GM18507 (cell line): ENCODE measurements at places on chromosomes 3 and 15.
A peak's percentile ranks its signal among the peaks of the same experiment; 100 is the strongest.

GRCh38 chr15:75725719-75726607 is 13.3 kb upstream of the CSPG4 start:
- DNase-seq = no peak

DNA sequence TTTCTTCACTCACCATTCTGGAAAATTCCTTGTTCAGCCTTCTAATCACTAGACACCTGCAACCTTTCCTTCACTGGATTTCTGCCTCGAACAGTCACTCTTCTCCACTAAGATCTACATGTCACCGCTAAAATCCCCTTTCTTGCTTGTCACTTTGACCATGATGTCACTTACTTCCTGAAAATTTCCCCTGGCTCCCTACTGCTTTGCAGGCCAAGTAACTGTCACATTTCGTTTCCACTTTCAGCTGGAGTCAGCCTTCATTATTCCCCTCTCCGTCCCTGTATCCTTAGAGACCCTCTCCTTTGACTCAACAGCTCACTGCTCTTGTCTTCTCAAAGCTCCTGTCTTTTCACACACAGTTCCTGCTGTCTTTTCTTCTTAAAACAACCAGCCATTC is 15.9 kb downstream of the CHL1 start:
- DNase-seq = peak; percentile 11

- no peak for DNase-seq
Observed at GRCh38 chr3:172465281-172465680, 17.0 kb upstream of the GHSR start.

DNA sequence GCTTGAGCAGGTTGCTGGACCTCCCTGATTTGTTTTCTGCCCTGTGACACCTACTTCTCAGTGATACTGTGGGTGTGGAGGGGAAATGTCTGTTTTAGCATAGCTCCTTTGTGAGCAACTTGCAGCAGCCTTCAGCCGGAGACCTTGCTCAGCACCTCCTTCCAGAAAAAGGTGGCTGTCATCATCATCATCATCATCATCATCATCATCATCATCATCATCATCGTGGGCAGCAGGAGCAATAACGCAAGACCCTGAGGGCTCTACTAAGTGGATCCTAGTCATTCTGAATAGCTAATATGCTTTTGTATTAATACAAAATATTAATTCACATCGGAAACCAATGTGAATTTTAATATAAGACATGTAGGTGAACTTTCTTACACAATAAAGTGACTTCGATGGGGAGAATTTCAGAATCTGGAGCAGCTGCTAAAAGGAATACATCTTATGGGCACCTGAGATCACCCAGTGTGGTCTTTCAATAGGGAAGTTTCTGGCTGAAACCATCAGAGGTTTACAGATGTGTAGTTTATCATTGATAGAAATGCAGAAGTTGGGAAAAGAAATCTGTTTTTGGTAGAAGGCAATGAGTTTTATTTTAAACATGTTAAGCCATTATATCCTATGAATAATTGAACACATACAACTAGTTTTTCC is 8.6 kb downstream of the GABRR3 start:
- no peak for DNase-seq

DNA sequence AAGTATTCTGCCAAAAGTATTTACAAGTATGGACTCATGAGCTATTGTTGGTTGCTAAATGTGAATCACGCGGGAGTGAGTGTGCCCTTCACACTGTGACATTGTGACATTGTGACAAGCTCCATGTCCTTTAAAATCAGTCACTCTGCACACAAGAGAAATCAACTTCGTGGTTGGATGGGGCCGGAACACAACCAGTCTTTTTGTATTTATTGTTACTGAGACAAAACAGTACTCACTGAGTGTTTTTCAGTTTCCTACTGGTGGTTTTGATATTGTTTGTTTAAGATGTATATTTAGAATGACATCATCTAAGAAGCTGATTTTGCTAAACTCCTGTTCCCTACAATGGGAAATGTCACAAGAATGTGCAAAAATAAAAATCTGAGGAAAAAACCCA is 30.3 kb downstream of the SYNM start:
- no peak for DNase-seq

DNA sequence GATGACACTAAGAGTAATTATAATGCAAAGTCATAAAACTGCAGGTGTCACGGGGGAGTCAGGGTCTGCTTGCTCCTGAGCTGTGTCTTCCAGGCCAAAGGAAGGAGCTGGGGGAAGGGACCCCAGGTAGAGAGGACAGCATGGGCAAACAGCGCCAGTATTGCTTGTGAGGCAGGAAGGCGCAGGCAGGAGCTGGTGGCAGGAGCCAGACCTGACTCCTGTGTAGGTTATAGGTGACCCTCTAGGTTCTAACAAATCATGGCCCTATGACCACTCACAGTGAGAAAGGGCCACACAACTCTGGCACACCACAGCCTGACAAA is 1.9 kb downstream of the CISH start:
- no peak for DNase-seq

DNA sequence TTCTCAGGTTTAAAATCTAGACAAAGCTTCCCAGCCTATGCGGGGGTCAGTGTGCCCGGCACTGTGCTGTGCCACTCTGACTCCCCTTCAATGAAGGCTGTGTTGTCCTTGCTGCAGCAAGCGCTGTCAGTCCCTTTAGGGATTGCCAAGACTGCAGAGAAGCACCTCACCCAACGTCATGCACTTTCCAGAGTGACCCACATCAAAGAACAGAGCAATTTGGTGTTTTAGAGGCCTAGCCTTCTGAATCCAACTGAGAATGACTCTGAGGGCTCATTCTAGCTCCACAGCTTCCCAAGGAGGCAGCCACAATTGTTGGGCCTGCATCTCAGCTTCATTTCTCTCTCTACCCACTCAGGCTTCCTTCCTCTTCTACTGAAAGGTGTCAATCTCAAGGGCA is 26.4 kb downstream of the SLC9A9 start:
- no peak for DNase-seq

- no peak for DNase-seq
Observed at GRCh38 chr3:42013691-42014457, 52.0 kb upstream of the ULK4 start.

DNA sequence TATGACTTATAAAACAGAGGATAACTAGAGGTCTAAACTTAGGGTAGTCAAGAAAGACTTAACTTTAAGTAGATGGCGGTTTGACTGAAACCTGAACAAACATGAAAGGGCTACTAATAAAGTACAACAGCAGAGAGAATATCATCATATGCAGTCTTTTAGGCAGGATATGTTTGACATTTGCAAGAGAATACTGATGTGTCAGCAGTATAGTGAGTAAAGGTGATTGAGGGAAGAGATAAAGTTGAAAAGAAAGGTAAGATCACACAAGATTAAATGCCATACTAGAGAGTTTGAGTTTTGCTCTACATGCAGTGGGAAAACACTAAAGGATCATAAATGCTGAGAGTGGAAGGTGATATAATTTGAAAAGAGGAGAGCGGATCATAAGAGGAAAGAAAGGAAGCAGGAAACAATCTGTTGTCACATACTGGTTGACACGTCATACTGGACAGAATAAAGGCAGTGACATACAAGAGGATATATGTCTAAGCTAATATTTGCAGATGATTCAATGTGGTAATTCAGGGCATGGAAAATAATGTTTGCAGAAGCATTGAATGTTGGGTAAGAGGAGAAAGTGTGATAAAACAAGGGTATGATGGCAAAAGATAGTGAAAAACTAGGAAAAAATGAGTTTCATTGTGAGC is 223.0 kb downstream of the EPHA6 start:
- no peak for DNase-seq

- no peak for DNase-seq
Observed at GRCh38 chr3:135460273-135460672, 505.3 kb upstream of the PPP2R3A start.

DNA sequence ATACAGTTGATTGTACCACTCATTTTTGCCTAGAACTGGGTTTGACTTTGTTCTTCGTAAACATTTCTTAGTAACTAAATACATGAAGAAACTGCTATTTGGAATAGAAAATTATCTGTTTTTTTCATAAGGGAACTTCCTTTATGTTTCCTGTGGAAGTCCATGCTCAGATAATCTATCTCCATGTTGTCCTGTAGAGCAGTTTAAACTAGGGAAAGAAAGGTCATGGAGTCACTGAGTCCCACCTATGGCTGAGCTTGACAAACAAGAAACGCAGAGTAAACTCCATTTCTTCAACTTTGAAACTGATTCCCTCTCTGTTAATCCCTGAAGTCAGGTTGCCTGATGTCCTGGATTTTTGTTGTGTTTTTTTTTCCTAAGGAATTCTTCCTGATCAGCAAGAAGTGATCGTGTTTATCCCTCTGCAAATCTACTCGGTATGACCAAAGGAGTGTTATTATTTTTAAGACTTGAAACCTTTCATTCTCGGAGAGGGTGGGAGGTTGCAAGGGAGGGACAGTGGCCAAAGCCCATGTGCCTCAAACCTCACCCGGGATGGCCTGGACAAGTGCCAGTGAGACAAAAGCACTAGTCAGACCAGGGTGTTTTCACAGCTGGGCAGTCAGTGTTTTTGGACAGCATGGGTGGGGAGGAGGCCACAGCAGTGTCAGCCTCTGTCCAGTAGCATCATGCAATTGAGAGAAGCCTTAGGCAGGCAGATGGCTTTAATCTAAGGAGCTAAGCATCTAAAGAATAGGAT is 129.8 kb upstream of the PHLDB2 start:
- no peak for DNase-seq

DNA sequence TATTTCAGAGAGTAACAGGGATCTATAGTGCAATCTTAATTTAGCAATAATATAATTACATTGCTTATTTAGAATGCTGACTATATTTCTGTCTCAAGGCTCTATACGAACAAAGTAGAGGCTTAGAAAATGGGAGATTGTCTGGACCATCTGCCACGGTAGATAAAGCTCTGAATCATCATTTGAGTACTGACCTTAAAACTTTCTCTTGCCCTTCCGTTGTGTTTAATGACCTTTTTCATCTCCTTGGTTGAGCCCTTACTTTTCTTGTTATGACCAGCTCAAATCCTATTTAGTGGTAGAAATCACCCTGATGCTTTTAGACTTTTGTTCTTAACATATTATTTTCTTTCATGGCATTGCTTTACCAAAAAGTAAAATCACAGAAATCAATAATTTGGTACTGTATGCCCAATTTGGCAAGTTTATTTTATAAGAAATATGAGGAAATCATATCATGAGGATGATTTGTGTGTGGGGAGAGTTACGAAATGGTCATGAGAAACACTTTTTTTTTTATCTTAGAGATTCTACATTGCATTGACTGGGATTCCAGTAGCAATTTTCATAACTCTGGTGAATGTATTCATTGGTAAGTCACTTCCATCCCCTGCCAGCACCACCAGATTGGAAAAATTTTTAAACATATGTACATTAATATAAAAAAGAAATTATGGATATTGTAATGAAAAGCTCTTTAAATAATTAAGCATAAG is 11.0 kb downstream of the NDUFB5 start:
- DNase-seq = no peak

DNA sequence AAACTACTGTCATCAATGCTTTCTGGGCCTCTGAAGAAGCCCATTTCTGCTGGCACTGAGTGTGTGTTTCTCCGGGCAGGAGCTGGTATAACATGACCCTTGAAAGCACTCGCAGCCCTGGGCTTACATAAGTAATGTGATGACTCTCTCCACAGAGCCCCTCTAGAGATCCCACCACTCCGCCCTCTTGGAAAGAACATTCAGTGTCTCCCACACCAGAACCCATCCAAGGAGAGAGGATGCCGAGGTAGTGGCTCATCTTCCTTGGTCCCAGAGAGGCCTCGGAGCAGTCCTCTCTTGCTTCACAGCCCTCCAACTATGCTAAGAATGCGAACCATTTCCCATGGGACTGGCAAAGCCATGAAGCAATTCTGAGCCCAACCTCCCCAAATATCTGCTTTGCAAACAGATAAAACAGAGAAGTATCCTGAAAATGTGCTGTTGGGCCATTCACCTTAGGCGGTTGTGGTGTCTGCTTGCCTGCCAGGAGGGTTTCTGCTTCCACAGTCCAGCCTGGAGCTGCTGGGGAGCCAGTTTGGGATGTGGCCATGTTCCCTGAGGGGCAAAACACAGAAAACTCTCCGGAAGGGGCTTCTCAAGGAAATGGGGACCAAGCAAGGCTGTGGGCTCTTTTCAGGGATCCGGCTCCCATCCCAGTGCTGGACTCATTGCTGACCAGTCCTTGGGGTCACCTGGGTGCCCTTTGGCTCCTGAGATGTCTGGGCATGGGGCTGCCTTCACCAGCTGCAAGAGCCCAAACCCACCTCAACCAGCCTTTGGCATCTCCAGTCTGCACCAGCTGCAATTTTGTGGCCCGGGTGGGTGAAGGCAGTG is 47.3 kb downstream of the AMOTL2 start:
- DNase-seq = no peak

DNA sequence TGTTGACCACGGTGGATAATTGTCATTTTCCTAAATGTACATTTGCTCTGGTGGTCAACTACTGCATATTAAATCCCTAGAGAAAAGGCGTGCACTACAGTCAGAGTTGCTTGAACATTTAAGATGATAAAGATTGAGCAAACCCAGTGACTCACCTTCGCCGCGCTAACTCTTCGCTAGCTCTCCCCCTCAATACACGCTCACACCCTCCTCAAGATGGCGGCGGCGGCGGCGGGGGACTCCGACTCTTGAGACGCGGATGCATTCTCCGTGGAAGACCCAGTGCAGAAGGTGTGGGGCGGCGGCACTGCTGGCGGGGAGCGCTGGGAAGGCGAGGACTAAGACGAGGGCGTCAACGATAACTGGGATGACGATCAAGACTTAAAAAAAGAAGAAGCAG is 79.8 kb upstream of the PFN2 start:
- no peak for DNase-seq

DNA sequence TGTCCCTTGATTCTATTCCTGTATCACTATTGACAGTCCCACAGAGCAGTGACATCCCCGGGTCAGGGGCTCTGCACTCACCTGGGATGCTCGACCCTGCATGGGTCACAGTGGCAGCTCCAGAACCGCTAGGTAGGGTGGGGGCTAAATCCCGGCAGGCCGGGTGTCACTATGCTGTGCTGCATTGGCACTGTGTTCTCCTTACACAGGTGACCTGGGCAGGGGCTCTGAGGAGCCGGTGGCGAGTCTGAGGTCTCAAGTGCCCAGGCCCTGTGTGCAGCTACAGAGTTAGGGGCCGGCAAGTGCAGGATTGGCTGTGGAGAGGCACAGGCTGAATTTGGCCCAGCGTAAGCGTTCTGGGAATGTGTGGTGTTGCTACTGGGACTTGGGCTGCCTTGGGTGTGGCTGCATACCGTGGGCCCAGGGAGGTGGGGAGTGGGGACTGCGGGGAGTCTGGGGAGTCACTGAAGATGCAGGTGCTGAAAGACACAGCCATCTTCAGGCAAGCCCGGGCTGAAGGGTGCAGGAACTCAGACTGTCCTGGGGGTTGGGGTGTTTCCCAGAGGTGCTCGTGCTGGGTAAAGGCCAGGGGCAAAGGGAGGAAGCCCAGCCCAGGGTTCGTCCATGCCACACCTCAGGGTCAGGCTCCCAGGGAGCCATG is 102.6 kb upstream of the PRR20G start:
- no peak for DNase-seq
